ENCODE measurements at places on chromosomes 2 and 18. TPM values are rescaled to one million over a fixed set of nuclear protein-coding genes. Genes with fewer than 3 reads are reported as not detected.

The GPR148 gene
- not detected for total RNA-seq

The B4GALT6 gene
- total RNA-seq, result 5.4 TPM

The UBE2F gene
- 17.3 TPM for total RNA-seq

The CIB4 gene
- total RNA-seq, result not detected

The CERKL gene
- total RNA-seq, result not detected

The LYPD6B gene
- total RNA-seq, result 9.4 TPM

The RSAD2 gene
- total RNA-seq, result not detected

The SPP2 gene
- total RNA-seq, result not detected

The FBXO15 gene
- total RNA-seq, result 0.39 TPM

The SERPINB2 gene
- total RNA-seq, result 0.98 TPM

The GULP1 gene
- total RNA-seq, result 71.5 TPM

The MEMO1 gene
- total RNA-seq, result 29.1 TPM

The C2orf78 gene
- not detected for total RNA-seq

The C1QL2 gene
- not detected for total RNA-seq

The RND3 gene
- total RNA-seq, result 111 TPM

The PSD4 gene
- total RNA-seq, result 61.6 TPM

The ERICH2 gene
- total RNA-seq, result not detected

The MERTK gene
- total RNA-seq, result 31.3 TPM

The FIGLA gene
- not detected for total RNA-seq

The LNPK gene
- 47.5 TPM for total RNA-seq

The ALPG gene
- under 0.01 TPM for total RNA-seq

The RBBP8 gene
- total RNA-seq, result 36.1 TPM

The CCDC178 gene
- not detected for total RNA-seq

The MBD1 gene
- total RNA-seq, result 67.5 TPM

The RBMS1 gene
- total RNA-seq, result 129 TPM

The CHRNA1 gene
- total RNA-seq, result not detected

The RNF125 gene
- 0.43 TPM for total RNA-seq

The RABL2A gene
- 22.8 TPM for total RNA-seq

The NEU2 gene
- not detected for total RNA-seq

The PARD3B gene
- 0.39 TPM for total RNA-seq

The GPR39 gene
- total RNA-seq, result 34.2 TPM

The NMUR1 gene
- total RNA-seq, result not detected

The SERPINB4 gene
- total RNA-seq, result not detected

The ITGB6 gene
- 1,146 TPM for total RNA-seq

The PRKAG3 gene
- total RNA-seq, result not detected

The SPC25 gene
- 3.0 TPM for total RNA-seq

The CCL20 gene
- 2.4 TPM for total RNA-seq

All from placental epithelial cell (primary cell).